ENCODE measurements at places on chromosomes 7 and 10. TPM values are rescaled to one million over a fixed set of nuclear protein-coding genes. Genes with fewer than 3 reads are reported as not detected.

DRGX gene
- total RNA-seq, result not detected

PNLIPRP2 gene
- not detected for total RNA-seq

SLC18A3 gene
- 0.34 TPM for total RNA-seq

APBB1IP gene
- not detected for total RNA-seq

ANXA8L1 gene
- total RNA-seq, result 1.1 TPM

IFIT1 gene
- 44.1 TPM for total RNA-seq

MUC3A gene
- total RNA-seq, result 2.4 TPM

CD36 gene
- total RNA-seq, result 0.44 TPM

NMT2 gene
- 20.0 TPM for total RNA-seq

DNA sequence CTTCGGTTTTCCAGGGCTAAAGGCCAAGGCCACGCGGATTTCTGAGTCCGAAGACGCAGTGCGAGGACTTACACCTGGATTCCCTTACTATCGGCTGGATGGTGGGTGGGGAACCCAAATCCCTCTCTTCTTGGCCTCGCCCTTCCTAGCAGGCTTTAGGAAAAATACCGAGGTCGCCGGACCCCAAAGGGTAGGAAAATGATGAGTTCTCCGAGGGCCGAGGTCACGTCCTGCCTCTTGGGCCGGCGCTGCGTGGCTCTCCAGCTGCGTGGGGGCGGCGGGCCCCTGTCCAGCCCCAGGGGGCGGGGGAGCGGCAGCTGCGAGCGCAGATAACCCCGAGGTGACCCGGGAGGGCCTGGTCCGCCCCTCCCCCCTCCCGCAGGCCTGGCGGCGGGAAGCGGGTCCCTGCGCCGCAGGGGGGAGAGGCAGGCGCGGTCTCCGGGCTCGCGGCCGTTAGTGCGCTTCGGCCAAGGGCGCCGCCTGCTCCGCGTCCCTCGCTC, 805 bp upstream of the HMX3 start:
- DNase-seq, result no peak

DNA sequence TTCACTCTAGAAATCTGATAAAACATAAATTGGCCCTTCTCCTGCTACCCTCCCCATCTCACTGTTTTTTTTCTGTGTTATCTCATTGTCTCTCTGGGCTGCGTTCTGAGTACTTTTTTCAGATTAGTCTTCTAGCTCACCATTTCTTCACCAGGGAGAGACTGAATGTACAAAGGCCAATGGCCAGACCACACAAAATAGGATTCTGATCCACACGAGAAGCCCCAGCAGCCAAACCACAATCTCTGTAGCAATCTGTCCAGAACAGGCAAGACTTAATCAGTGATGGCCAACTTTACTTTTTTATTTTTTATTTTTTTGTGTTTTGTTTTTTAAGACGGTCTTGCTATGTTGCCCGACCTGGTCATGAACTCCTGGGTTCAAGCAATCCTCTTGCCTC, 55.9 kb upstream of the PAPSS2 start:
- DNase-seq, result no peak

GRCh38 chr7:29113384-29114102, 32.8 kb downstream of the CPVL start:
- no peak for DNase-seq

DNA sequence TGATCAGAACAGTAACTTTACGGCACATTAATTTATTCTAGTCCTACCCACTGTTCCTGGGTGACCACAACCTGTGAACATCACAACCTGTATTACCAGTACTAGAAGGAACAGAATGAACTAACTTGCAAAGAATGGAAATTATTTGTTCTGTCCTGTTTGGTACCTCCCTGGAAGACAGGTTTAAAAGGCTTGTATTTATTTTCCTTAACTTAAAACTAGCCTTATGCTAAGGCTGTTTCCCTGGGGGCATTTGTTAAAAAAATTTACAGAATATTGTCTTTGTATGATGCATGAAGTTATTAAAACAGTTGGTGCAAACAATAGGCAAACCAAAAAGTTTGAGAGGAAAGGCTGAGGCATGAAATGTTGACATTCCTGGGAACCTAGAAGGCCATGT, 132.7 kb downstream of the DNAJC1 start:
- DNase-seq, result no peak

GRCh38 chr7:113320419-113320818, 202.1 kb upstream of the SMIM30 start:
- no peak for DNase-seq

GRCh38 chr7:149090397-149091195, at the start of gene ZNF786:
Gene ZNF786 (minus strand): TSS chr7:149090718. CDS start chr7:149090640, 78 bp downstream.
- DNase-seq, result peak; percentile 93

- no peak for DNase-seq
Measured at GRCh38 chr7:27251652-27252590, 9.3 kb downstream of the EVX1 start.

DNA sequence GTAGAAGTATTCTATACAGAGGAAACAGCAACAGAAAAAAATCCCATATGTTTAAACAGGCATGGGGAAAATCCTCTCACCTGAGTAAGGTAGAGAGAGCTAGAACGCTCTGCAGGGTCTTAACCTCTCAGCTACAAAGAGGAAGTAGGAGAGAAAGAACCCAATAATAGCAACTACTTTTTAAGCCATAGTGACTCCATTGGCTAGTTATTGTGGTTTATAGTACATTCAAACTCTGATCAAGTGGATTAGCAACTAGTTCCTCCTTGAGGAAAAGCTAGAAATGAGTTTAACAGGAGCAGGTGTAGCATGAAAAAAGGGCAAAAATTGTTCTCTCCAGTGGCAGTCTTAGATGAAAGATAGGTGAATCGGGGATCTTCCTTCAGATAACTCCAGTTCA, 89.7 kb downstream of the HGF start:
- no peak for DNase-seq

DNA sequence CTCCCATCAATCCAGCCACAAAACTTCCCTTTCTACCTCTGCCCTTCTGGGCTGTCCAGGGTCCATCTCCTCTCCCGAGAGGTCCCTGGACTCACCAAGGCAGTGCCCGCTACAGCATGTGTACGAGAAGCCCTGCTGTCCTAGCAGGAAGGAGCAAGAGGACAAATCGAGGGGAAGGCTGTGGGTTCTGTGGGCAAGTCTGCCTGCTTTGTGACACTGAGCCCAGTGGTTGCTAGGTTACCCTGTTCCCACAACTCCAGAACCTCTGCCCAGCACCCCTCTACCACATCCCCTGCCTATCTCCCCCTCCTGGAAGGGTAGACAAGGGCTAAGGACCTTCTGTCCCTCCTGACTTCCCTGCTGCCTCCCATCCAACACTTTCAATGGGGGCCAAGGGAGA, at the start of gene TBATA:
TBATA (minus strand) TSS at position 188 of the 400 bp plus-strand sequence. CDS start 1,998 bp downstream, outside the sequence.
- DNase-seq, result no peak

DNA sequence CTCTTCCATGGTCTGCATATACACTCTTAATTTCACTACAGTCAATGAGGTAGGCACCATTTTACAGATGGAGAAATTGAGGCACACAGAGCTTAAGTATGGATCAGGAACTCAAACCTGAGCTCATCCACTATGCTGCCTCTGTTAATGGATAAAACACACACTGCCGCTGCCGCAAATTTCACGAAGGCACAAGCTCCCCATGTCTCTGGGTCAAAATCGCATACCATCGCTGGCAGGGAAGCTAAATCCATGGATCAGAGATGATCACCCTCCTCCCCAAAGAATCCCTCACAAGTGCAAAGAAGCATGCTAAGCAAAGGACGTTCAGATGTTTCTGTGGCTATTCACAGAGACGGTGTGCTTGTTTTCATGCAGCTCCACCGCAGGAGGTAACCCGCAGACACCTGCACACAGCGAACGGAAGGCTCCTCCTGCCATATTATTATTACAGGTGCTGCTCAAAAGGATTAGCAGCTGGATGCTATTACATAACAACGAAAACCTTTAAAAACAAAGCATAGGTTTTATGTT, 109.3 kb downstream of the UBE2H start:
- DNase-seq, result no peak

DNA sequence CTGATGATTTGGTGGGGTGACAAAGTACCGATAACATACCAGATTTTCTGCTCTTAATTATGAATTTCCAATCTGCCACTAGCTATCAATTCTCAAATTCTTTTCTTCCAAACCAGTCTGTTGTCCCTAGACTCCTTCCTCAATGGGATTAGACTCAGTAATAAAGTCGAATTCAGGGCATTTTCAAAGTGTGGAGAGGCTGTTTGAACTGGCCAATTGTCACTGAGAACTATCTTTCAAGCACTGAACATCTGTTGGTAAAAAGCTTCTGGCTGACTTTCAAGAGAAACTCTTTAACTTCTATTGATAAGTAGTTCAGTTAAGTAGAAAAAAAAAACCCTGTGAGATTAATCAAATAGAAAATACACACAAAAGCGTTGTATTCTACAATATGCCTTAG, 108.9 kb downstream of the SAMD9 start:
- no peak for DNase-seq

- no peak for DNase-seq
Measured at GRCh38 chr10:113084031-113084430, 134.0 kb downstream of the TCF7L2 start.

- DNase-seq, result no peak
Measured at GRCh38 chr7:93562936-93563335, 11.6 kb downstream of the CALCR start.

DNA sequence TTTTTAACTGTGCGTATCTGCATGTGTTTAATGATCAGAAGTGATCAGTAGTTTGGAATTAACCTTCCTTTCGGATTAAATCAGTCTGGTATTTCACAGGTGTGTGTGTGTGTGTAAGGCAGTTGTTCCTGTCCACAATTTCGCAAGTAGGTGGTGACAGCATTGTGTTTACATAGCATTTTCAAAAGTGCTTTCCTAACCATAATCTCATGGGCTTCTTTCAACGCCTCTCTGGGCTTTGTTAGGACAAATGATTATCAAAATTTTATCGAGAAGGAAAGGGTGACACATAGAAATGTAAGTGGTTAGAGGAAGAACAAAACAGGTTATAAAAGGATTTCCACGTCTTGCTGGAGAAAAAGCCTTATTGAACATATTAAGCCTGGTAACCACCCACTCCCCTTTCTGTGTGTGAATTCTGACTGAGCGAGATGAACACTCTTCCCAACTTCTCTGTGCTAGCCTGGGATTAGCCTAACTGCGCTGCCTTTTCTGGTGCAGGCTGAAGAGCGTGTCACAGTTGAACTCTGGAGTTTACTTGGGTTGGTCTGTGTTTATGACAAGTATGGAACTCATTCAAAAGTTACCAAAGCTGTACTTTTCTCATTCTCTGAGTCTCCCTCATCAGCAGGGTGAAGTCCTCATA, 292.3 kb upstream of the PITRM1 start:
- DNase-seq, result no peak

DNA sequence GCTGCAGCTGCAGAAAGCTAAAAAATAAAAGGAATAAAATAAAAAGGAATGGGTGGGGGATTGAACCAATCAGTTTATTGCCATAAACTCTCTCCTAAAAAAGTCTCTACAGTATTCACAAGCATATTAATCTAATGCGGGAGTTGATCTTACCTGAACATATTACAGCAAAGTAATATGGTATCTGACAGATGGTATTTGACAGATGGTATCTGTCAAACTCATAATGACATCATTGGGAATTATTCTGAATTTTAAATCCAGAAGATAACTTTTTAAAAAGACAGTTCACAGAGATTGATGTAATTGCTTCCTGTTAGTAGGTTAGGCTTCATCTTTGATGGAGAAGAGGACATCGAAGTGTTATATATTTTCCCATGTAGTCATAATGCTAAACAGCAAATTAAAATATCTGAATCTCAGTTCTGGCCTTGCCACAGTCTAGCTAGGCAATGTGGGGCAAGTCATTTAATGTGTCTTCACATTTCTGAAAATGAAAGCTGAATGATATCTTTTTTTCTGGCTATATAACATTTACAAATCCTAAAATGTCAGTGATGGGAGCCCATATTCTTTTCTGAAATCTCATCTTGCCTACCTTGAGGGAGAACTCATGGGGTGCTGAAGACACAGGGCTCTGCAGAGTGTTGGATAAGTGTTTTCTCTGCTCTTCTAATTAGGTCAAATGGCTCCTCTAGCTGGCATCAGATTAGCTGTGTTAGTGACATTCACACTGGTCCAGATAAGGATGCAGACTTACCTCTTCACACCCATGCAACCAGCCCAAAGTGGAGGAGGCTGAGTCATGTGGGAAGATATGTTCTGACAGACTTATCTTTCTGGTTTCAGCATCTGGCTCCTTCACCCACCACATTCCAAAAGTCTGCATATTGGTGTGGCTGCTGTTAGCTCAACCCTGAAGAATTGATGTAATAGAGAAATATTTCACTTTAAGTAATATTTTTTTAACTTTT, 2.1 kb upstream of the LIPM start:
- DNase-seq, result no peak

- no peak for DNase-seq
Measured at GRCh38 chr7:98795741-98796493, 73.9 kb downstream of the TMEM130 start.

DNA sequence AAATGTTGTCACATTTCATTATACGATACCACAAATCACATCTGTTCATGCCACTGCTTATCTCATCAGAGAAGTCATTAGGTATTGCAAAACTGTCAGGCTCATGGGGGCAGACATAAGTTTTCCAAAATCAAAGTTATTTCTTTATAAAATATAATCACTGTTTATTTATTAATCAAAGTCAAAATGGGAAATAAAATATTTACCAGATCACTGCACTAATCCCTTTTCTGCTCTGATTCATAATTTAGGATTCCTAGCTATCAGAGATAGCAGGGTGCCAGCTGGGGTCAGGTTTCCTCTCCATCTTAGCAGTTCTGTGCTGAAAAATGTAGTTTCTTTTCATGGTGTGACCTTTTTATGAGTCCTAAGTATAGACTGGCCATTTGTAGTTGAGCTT, 117.7 kb upstream of the LANCL2 start:
- no peak for DNase-seq

- peak; percentile 39 for DNase-seq
Measured at GRCh38 chr7:119482209-119482608, 790.8 kb upstream of the KCND2 start.

GRCh38 chr7:90727412-90727811, 131.3 kb downstream of the CDK14 start:
- DNase-seq, result no peak

DNA sequence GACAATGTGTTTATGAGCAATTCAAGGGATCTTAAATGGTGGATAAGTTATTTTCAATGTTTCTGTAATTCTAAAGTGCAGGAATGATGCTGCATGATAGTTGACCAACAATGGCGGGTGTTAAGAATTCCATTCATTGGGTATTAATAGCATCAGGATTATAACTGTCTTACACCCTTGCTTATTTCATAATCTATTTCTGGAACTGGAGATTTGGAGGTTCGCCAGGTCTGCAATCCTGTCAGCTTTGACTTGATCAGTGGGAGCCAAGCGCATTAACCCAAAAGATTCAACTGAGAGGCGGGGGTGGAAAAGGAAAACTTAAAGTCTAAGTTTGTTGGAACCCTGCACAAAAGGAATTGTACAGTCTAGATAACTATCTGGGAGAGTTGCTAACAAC, 114.9 kb upstream of the ZEB1 start:
- no peak for DNase-seq

DNA sequence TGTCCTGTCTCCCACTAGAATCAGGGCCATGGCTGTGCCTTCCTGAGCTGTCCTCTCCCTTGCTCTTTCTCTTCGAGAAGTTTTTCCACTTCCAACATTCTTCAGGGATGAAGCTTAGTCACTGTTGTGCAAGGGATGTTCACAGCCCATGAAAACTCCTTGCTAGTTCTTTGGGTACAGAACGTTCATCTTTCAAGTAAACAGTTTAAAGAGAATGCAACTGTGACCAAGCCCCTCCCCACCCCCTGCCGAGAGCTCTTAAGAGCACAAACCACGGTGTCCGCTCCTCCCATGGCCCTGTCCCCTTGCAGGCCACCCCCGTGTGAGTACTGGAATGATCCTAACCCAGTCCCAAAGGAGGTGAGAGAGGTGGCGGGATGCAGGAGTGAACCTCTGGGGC, 161.1 kb upstream of the RHEB start:
- DNase-seq, result no peak

GRCh38 chr7:115133248-115133647, 211.4 kb downstream of the MDFIC start:
- DNase-seq, result no peak

Data from mesothelial cell of epicardium (in vitro differentiated cells).